ENCODE measurements at places on chromosomes 7 and 10.

- DNase-seq, result no peak
Measured at GRCh38 chr7:67346126-67346525, 349.5 kb downstream of the TYW1 start.

DNA sequence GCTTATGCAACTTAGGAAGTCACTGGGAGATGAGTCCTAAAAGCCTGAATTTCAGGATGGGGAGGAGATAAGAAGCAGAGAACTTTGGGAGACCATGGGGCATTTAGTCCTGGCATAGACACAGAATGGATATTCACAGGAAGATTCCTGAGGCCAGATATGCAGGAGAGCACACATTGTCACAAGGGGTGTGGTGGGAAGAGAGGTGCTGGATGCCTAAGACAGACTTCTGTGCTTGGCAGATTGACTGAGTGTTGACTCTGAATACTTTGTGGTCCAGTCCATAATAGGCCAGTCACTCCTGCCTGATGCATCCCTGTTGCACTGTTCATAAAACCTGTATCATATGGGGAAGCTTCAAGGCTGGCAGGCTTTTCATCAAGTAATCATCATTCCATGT is 18.5 kb downstream of the SRI start:
- no peak for DNase-seq

DNA sequence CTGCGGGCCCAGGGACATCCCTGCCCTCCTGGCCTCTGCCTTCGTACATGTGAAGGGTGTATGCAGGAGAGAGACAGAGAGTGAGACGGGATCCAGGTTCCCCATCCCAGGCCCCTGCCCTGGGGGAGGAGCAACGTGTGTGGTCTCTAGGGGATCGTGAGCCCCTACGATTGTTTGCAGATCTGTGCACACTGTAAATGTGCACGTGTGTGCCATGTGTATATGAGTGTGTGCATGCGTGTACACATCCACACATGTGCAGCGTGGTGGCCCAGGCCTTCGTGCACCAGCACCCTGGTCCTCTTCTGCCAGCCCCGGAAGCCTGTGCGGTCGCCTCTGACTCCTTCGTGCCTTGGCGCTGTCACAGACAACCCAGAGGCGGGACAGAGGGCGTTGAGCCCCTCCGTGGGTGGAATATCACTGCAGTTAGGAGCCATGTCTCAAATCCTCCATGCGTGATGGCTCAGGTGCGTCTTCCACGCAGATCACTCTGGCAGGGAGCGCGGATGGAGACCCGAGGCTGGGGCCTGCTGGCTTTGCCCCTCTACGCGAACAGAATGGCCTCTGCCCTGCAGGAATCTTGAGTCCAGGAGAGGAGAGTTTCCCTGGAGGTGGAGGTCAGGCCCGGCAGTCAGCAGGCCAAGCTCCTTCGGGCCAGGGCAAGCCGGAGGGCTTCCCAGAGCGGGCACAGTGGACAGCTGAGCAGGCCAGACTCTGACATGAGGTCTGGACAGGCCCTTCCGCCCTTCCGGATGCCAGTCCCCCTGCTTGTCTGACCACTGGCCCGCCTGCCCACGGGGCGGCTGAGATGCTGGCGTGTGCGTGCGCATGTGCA is 97.5 kb downstream of the UNCX start:
- no peak for DNase-seq

GRCh38 chr7:50798126-50798525 is 15.4 kb upstream of the GRB10 start:
- no peak for DNase-seq

GRCh38 chr7:133275446-133276095 is 22.7 kb downstream of the EXOC4 start:
- no peak for DNase-seq

GRCh38 chr7:30920021-30920583 is 8.4 kb downstream of the AQP1 start:
- DNase-seq, result no peak

GRCh38 chr7:55438085-55438756 is 73.1 kb downstream of the LANCL2 start:
- no peak for DNase-seq

DNA sequence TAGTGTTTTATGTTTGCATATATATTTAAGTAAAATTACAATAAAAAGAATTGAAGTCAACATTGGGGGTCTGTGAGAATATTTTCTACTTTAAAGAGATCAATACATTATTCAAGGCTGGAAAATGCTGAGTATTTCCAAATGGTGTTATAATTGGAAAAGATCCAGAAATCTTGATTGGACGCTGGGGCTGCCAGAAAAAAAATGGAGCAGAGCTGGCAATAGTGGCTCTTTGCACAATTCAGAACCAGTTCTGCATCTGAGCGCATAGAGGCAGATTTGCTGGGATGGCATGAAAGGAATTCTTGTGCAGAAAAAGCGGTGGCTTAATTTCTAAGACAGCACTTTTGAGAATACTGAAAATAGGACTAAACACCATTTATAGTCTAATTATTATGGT is 10.8 kb upstream of the VWC2 start:
- DNase-seq, result no peak

DNA sequence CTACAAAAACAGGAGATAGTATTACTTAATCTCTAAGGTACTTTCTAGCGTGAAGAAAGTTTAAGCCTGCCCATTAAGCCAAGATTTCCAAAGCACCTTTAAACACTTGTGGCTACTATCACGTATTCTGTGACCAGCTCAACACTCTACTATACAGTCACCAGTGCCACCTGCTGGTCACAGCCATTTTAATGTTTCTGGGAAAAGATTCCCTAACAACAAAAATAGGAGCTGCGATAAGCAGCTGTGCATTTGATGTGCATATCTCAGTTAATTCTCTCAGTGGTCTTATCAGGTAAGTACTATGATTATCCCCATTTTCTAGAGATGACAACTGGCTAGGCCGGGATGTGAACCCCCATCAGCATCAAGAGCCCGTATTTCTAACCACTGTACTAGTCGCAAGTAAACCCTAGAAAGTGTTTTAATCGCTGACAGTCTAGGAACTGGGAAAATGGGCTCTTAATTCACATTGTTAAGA is 860 bp downstream of the SEC31B start:
- DNase-seq, result peak; percentile 65

DNA sequence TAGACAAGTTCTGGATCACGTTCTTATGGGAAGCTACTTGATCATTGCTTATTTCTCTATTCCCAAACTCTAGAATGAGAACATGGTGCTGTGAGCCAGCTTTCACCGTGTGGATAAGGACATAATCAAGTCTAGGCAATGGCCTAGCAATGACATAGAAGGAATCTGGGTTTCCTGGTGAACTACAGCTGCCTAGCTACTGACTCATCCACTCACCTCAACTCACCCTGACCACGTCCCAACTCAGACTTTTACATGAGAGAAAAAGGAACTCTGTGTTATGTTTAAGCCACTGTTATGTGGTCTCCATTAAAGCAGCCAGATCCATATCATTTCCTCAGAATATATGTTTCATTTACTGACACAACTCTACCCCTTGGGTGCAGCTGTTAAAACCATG is 18.8 kb upstream of the MET start:
- DNase-seq, result no peak

GRCh38 chr10:26485150-26485941 is 47.2 kb downstream of the APBB1IP start:
- no peak for DNase-seq

DNA sequence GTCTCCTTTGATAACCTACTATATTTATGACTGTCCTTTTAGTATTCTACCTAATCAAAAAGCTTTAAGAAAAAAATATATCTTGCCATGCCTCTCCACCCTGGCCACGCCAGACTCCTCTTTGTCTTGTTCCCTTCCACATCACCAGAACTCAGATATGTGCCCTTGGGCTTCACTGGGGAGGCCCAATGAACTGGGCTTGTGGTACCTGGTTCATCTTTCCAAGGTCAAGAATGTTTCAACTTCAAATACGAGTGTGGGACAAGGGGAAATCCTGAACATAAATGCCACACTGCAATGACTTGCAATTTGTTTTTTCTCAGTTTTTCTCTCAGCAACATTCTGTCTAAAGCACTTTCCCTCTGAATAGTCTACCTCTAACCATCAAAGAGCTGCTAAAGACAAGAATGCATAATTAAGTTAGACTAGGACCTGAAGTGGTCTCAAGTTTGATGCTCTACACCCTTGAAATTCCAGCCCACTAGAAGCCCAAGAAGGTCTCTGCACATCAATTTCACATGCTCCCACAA is 9.9 kb downstream of the ERCC6 start:
- DNase-seq, result no peak

DNA sequence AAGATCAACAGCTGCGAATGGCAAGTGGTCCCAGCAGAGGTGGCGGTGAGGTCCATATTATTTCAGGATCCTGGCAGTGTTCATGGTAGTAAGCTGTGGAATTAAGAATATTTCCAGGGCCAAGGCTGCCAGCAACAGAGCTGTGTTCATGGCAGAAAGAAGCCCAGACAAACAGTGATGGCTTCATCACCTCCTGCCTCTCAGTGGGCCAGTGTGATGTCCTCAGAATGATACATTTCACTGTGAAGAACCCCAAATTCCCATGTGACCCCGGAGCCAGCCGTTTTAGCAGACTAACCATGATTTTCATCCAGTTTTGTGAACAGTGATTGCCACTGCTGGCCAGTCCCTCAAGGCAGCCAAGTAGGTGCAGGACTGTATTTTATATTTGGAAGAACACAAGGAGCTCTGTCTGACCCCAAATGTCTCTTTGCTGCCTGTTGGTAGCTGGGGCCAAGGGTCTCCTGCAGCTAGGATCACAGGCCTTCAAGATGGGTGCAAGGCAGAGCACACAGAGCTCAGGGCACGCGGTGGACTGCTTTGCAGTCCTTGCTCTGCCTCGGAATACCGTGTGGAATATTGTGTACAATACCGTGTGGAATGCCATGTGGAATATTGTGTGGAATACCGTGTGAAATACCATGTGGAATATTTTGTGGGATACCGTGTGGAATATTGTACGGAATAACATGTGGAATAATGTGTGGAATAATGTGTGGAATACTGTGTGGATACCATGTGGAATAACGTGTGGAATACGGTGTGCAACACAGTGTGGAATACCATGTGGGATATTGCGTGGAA is 132.3 kb upstream of the CHST15 start:
- no peak for DNase-seq

- no peak for DNase-seq
Measured at GRCh38 chr7:70406186-70406949, 725.6 kb upstream of the GALNT17 start.

GRCh38 chr10:20911626-20912025 is 14.5 kb upstream of the NEBL start:
- DNase-seq, result no peak

GRCh38 chr10:49369216-49370162 is 26.4 kb downstream of the DRGX start:
- DNase-seq, result no peak

GRCh38 chr7:155872678-155873369 is 60.6 kb upstream of the SHH start:
- DNase-seq, result no peak

DNA sequence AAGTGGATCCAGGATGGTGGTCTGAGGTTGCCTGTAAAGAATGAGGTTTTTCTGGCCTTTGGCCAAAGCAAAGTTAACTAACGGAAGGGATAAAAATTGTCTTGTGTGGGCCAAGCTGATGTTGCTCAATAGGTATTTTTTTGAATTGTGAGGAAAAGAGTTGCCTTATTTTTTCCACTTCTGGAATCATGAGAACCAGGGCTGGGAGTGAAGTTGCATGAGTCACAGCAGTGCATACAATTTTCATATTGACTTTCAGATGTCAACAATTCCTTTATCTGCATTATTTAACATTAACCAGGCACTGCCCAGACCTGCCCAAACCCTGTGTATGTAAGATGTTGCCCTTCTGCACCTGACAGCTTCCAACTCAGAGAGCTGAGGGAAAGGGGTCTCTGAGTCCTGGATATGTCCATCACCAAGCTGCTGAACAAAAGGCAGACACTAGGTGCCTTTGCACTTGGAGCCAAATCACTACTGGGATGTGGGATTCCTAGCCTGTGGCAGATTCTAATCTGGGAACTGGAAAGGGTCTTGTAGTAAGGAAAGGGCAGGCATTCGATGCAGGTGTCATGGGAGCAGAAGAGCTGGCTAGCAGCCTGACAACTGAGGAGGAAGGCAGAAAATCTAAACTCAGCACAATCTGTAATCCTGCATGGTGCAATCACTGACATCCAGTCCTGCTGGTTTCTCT is 52.3 kb upstream of the SLC35B4 start:
- no peak for DNase-seq

DNA sequence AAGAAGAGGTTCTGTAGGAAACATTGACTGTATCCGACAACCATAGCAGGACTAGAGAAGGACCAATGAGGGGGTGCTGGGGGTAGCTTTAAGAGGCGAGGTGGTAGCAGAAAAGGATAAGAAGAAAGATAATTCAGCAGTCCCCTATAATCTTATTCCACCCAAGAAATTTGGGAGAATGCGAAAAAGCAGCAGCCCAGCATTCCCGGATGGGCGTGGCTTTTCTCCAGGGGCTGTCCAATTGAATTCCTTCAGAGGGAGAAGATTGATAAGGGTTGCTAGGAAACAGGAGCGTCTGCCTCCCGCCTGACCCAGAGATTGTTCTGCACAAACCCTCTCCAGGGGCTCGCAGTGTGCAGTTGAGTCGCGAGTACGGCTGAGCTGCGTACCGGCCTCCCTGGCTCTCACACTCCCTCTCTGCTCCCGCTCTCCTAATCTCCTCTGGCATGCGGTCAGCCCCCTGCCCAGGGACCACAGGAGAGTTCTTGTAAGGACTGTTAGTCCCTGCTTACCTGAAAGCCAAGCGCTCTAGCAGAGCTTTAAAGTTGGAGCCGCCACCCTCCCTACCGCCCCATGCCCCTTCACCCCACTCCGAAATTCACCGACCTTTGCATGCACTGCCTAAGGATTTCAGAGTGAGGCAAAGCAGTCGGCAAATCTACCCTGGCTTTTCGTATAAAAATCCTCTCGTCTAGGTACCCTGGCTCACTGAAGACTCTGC is at the start of gene GRM3:
TSS of gene GRM3 (plus strand) at position 349 of the 721 bp plus-strand sequence. CDS start 121,237 bp downstream, outside the sequence.
- DNase-seq, result no peak

DNA sequence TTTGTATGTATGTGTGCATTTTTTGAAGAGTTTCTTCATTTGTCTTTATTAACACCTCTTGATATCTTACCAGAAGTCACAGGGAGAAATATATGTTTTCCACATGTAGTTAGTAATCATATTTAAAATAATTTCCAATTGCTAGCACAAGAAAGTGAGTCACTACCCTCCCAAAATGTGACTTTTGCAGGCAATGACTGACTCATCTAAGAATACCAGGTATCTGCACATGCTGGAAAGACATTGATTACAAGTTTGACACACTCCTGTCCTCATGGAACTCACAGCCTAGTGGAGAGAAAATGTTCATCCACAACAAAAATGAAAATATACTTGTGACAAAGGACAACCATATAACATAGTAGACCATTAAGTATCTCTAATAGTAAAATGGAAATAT is 82.9 kb downstream of the SEMA3D start:
- DNase-seq, result no peak

DNA sequence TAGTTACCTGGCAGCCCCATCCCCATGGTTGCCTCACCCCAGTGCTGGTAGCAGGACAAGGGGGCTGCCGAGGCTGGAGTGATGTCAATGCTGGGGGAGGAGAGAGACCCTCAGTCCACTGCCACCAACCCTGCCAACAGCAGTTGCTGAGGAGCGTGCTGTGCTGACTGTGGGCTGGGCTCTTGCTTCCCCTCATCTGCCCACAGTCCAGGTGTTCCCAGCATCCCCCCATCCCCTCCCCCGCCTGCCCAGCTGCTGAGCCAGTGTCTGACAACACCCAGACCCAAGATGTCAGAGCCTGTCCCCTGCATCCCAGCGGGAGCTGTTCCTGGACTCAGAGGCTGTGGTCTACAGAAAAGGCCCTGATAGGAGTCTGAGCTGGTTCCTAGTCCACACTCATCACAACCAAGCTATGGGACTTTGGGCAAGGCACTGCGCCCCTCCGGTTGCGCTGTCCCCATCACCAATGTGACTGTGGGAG is 14.6 kb upstream of the PSAP start:
- no peak for DNase-seq

All from right renal pelvis (tissue), 4 donors.